Naive B cell (primary cell): ENCODE measurements at places on chromosomes 16 and 17.

DNA sequence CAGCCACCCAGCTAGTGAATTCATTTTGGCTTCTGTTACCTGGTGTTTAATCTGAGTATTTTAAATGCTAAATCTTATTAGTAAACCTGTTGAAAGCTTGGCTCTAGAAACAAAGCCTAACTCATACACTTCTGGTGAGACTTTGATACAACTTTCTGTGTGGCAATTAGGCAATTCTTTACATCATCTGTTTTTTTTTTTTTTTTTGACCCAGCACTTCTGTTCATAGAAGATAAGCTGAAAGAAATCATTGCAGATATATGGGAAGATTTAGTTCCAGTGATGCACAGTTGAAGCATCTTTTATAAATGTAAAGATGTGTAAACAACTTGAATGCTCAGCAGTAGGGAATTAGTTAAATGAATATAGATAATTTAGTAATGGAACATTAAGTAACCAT, 21.7 kb upstream of the ABCC11 start:
- no peak for DNase-seq

GRCh38 chr16:86555704-86556075, 655 bp upstream of the MTHFSD start:
- no peak for DNase-seq

DNA sequence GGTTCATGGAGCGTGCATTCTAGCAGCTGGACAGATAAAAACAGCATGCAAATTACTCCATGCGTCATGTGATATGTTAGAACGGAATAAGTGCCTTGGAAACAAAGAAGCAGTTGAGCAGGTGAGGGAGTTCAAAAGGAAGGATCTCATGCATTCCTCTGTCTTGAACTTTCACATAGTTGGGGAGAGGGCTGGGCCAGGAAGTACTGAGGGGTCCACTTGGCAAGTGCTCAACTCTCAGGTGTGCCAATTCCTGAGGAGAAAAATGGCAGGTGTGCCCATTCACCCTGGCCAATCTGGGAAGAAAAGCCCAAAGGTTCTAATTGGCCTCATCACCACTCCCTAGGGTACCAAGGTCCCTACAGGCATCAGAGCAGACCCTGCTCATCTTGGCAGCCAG, 67.7 kb downstream of the CES1 start:
- no peak for DNase-seq

- DNase-seq = no peak
These were observed 2294.4 kb downstream of the TP53TG3F start for GRCh38 chr16:35753559-35754390.

GRCh38 chr17:10768750-10769251, 35.1 kb downstream of the TMEM238L start:
- no peak for DNase-seq

DNA sequence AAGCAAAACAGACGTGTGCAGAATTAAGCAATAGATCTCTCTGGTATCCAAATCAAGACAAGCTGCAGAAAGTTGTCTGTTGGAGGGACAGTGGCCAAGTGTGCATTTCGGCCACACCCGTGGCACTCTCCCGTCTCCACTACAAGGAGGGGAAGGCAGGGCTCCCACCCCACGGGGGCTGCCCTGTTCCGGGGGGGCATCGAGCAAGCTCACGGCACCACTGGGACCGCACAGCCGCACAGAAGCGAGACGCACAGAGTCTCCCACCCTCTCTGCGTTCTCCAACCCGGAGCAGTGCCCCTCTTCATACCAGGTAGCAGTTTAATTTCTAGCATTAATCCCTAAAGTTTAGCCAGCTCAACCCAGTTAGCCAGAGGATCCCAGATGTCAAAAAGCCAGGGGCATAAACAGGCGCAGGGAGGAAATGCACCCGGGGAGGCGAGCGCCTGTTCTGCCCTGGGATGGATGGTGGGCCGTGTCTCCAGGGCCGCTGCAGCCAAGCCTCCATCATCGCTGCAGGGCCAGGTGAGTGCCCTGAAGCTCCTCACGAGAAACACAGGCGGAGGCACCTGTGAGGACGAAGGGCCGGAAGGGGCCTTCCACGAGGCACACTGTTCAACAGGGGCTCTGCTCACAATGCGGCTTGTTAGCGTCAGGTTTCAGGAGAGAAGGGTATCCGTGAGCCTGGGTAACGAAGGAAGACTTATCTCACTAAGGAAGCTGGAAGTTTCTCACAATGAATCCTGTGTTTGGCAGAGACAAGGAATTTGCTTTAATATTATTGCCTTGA, 42.1 kb upstream of the METRNL start:
- DNase-seq = no peak

- DNase-seq = no peak
These were observed 6.7 kb upstream of the ALDH3A2 start for GRCh38 chr17:19641687-19642372.

DNA sequence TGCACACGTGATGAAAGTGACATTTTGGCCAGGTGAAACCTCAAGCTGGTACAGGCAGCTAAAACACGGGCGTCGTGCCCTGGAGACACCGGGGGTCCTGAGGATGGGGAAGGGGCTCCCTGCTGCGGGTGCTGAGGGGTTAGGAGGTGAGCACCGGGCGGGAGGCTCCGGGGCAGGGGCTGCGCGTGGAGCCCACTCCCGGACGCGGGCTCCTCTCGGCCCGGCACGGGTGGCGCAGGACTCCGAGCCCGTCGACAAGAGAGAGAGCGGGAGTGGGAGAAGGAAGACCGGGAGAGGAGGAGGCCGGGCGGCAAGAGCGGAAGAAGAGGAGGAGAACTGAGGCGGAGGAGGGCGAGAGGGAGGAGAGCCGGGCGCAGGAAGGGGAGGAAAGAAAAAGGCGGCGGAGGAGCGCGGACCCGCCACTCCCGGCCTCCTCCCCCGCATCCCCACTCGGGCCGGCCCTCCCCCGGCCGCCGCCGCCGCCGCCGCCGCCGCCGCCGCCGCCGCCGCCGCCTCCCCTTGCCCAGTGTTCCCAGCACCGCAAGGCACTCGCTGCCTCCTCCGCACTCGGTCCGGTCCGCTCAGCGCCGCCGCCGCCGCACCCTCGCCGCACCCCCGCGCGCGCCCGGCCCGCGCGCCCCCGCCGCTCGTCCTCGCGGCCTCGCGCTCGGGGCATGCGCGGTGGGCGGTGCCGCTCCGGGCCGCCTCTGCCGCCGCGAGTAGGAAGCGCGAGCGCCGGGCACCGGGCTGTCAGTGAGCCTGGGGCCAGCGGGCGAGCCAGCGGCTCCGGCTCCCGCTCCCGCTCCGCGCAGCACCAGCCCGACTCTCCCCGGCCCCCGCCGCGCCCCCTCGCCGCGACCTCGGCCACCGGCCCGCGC, at the start of gene PRKCA:
TSS of gene PRKCA (plus strand) at position 750 of the 878 bp plus-strand sequence.
- DNase-seq = peak; percentile 46
